ENCODE measurements at places on chromosomes 6 and 20.
A peak's percentile ranks its signal among the peaks of the same experiment; 100 is the strongest.

GRCh38 chr6:34146021-34146782 lies at the start of gene GRM4:
Gene GRM4 (minus strand): TSS chr6:34146087. CDS start chr6:34133496, 12,591 bp downstream.
- DNase-seq = peak; percentile 45

DNA sequence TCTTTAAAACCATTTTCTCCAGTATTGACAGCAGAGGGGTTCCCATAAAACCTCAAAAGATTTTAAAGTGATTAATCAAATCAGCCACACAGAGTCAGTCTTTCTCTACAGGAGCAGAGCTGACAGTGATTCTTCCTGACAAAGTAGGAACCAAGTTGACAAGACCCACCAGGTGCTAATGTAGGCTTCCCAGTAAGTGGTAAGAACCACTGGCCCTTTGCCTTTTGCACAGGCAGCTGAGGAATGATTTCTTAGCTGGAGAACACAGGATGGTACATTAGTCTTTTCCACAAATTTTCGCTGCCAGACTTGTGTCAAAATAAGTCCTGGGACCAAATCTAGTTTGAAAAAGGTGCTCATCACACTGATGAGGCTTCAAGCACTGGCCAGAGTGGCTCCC lies 95.8 kb downstream of the ARMC2 start:
- no peak for DNase-seq

- DNase-seq = no peak
Observed at GRCh38 chr6:98576791-98577190, 257.6 kb upstream of the POU3F2 start.

DNA sequence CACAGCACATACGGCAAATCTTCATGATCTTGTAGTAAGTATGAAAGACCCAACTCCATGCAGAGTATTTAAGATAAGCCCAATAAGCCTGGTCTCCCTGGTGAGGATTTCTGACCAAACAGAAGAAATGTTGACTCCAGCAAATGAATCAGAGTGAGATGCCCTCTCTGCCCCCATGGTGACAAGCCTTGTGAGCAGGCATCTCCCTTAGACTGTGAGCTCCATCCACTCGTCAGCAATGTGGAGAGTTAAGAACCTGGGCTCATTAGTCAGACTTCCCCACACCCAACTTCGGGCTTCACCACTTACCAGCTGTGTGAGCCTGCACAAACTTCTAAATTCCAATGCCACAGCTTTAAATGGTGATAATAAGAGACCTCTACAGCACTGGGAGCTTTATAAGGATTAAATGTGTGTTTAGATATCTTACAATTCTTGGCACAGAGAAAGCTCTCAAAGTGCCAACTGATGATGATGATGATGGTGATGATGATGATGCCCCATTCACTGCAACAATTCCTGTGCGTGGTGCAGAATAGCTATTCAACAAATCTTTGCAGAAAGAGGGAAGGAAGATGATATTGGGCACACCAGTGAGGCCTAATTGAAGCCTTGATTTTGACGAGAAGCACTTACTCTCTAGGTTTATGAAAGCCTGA lies 253.4 kb upstream of the TAB2 start:
- DNase-seq = no peak

DNA sequence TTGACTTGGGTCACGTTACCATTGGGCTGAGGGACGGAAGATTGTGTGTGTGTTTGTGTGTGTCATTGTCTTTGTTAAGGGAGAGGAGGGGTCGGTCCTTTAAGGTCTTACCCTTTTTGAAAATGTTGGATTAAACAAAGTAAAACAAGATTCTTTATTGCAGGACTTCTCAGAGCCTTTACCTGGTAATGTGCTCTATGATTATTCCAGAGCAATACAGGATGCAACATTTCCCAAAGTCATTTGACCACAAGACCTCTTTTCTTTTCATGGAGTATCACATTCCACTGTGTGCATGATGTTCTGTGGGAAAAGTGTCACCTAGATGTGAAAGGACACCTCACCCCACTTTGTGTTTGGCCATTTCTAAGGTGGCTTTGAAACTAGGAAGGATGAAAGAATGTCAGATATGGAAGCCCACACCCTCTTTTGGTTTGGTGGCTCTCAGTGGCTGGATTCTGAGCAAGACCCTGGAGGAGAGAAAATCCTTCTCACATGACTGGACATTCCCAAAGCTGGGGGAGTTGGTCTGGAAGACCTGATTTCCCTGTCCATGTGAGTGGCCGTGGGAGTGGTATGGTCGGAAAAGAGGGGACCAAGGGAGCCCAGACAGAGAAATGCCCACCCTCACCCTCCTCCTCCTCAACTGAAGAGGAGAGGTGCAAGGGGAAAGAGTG lies 18.2 kb upstream of the ZNF831 start:
- no peak for DNase-seq

DNA sequence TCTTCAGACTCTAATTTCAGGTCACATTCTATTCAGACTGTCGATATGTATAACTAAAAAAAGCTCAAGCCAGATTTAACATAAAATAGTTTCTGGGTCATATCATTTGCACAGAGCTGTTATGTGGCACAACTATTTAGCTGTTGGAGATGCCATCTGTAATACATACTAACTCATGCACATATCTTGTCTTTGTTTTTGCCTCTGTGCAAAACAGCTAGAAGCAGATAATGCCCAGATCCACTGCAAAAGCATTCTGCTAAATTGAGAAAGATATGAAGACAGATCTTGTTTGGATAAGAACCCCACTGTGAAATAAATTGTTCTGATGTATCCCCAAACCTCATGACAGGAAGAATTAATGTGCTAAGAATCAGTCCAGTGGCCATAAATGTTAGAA lies 522.8 kb upstream of the AGPAT4 start:
- DNase-seq = no peak

DNA sequence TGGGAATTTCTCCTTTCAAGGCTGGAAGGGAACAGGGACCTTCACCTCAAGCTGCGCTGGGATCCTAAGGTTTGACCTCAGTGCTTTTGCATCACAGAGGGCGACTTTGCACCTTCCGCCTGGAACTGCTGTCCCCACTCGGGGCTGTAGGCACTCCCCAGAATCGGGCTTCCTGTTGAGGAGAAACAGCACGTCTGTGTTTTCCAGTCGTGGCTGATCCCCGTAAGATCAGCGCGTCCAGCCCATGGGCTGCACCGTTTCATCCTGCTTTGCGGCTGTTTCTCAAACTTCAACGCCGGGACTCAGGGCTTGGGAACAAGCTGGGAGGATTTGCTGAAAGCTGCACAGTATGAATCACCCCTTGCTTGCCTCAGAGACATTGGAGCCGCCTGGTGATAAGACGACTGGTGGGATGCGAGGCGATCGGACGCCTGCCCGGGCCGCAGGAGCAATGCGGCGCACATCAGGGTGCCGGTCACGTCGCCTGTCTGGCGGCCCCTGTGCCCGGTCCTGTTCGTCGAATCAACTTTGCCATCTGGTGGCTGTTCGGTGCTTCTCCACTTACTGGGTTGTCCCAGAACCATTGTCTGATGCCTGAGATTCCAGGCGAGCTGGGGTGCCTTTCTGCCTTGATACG lies 53.6 kb upstream of the FRMD1 start:
- DNase-seq = peak; percentile 85

DNA sequence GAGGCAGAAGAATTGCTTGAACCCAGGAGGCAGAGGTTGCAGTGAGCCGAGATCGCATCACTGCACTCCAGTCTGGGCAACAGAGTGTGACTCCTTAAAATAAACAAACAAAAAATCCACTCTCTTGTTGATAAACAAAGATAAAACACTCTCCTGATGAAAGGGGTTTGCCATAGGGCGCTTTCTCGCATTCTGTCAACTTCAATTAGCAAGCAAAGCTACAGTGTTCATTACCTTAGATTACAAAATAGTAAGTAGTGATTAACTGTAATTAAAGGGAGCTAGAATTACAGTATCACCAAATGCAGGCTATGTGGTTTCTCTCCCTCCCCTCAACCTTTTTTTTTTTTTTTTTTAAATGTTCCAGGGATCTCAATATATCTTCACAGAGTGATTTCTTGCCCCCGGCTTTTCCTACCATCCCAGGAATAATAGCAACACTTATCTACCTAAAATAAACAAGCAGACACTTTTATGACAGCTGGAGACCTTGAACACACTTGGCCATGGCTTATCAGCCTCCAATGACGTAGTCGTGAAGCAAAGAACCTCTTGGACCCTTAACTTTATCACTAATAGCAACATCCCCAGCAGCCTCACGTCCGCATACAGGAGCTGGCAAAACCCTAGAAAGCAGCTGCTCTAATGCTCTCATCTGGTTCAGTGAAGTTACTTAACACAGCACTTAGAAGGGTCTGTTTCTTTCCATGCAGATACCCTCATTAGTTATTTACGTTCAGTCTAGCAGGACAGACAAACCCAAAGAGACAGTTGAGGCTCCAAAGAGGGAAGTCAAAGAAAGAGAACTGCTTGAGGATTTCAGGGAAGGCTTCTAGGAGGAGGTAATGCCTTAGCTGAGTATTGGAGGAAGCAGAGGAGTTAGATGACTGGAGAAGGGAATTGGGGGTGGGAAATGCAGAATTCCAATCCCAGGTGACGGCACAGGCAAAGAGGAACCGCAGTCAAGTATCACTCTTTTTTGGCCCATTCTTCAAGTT lies 37.9 kb upstream of the NEDD9 start:
- no peak for DNase-seq

DNA sequence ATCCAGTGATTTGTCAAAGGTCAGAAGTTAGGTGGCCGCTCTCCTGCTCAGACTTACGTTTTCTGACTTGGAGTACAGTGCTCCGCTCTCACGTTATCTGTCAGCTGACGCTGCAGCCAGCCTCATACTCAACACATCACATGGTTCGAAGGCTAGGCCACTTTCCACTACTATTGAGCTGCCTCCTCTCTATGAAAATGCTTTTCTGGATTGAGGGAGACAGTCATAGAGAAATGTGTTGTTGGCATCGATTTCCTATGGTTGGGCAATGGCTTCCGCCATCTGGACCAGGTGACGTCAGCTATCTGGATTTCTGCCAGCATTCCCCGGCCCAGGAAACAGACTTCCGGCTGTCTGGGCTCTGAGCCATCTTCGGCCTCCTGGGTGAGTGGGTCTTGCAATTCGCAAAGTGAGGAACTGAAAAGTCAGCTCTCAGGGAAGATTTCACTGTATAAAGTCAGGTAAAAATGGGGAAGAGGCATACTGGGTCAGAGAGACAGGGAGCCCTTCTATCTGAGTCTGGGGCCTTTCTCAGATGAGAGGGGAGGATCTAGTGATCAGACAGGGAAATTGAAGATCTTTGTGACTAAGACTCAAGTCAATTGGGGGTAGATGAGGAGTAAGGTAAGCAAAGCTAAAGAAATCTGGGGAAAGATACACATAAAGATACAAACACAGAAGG lies 37.5 kb upstream of the IER3 start:
- DNase-seq = no peak

DNA sequence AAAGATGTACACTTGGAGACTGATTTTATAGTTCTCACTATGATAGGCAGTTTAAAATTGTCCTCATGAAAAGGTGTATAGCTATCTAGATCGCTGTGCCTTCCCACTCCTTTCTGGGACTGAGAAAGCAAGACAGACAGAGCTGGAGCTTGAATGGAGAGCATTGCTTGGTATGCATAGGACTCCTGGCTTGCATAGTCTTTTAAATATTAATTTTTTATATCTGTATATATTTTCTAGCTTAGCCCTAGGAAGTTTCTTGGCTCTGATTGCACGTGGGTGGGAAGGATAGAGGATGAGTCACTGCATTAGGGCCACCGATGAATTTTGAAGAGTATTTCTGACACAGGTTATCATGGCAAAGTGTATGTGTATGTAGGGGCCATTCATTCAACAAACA lies 150.0 kb upstream of the SPACA1 start:
- DNase-seq = no peak

DNA sequence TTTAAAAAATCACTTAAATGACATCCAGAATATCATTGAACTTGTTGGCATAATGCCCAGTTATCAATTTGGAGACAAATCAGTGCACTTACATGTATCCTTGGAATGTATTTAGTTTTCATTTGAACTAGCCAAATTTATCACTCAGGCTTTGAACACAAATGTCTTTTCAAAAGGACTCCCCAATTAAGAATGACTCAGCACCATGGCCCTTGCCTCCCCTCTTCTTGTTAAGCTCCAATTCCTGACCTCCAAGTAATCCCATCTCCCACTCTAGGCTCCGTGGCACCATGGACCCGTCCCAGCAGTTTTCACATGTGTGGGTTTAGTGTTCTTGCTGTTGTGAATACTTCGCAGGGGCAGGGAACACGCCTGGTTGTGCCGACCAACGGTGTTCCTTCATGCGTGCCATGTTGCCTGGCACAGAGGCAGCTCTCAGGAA lies 2.7 kb downstream of the AKAP12 start:
- DNase-seq = no peak

GRCh38 chr6:21639316-21639715 lies 45.8 kb downstream of the SOX4 start:
- DNase-seq = no peak

DNA sequence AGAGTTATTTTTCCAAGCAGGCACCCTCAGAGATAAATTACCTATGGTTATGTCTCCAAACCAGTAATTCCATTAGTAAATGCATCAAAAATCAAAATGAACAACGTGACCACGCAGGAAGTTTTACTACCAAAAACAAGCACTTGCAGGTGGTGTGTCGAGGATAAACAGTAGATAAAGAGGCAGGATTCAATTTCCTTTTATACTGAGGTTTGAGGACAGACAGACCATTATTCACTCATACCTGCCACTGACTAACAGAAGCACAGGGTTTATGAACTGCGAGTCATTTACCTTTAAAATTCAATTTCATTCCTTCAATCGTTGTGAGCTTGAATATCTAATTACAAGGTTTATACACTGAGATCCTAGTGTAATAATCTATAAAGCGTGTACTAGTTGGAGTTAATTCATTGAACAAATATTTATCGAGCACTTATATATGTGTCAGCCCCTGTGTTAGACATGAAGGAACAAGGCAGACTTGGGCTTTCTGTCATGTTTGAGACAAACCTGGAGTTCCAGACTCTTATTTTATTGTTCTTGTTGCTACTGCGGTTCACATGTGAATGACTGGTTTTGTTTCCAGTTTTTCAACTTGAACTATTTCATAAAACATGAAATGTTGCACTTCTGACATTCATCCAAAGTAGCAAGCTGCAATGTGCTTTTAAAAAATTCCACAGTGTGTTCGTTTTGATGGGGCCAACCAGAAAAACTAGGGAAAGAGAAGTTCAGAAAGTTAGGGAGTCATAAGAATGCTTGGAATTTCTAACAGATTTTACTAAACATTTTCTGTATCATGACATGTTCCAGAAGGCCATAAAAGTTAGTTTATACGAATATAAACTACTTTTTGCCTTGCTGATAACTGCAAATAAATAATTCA lies 205.6 kb downstream of the UST start:
- DNase-seq = no peak

- no peak for DNase-seq
Observed at GRCh38 chr6:10396785-10397184, 18.1 kb downstream of the TFAP2A start.

GRCh38 chr6:31614684-31615578 lies at the start of gene AIF1:
Gene AIF1 (plus strand): TSS chr6:31615234. CDS start chr6:31615330, 96 bp downstream.
- DNase-seq = no peak

DNA sequence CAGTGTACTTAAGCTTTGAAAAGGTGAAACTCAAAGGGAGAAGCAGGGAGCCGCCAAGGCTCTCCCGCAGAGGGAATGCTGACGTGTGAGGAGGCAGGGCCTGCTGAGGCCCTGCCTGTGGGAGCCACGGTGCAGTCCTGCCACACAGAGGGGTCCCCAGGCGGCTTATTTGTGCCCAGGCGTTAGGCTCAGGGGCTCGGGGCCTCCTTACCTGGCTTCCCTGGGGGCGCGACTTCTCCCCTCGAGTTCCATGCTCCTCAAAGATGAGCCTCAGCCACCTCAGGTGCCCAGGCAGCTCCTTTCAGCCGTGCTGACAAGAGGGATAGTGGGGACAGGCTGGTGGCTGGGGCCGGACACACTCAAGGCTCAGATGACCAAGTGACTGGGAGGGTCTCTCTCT lies 2.2 kb upstream of the KIF25 start:
- no peak for DNase-seq
